ENCODE measurements at places on chromosomes 5 and 9.
A peak's percentile ranks its signal among the peaks of the same experiment; 100 is the strongest.

DNA sequence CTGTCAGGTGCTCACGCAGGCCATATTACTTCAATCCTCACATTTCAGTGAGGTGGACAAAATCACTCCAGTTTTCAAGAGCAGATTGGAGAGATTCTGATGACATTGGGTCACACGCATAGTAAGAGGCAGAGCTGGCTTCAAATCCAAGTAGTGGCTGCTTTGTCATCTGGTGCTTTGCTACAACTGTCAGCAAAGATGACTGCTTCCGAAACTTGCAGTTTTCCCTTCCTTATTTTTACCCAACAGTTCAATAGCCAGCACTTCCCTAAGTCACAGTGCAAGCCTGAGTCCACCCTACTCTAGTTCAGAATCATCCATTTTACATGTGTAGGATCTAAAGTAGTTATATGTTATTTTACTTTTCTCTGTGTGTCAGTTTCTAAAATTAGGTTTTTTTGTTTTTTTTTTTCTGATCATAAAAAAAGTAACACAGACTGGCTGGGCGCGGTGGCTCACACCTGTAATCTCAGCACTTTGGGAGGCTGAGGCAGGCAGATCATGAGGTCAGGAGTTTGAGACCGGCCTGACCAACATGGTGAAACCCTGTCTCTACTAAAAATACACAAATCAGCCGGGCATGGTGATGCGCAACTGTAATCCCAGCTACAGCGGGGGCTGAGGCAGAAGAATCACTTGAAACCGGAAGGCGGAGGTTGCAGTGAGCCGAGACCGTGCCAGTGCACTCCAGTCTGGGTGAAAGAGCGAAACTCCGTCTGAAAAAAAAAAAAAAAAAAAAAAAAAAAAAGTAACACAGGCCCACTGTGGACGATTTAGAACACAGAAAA lies 49.6 kb downstream of the ANKDD1B start:
- DNase-seq: no peak

GRCh38 chr5:116880150-116880549 lies 305.5 kb upstream of the SEMA6A start:
- no peak for DNase-seq

DNA sequence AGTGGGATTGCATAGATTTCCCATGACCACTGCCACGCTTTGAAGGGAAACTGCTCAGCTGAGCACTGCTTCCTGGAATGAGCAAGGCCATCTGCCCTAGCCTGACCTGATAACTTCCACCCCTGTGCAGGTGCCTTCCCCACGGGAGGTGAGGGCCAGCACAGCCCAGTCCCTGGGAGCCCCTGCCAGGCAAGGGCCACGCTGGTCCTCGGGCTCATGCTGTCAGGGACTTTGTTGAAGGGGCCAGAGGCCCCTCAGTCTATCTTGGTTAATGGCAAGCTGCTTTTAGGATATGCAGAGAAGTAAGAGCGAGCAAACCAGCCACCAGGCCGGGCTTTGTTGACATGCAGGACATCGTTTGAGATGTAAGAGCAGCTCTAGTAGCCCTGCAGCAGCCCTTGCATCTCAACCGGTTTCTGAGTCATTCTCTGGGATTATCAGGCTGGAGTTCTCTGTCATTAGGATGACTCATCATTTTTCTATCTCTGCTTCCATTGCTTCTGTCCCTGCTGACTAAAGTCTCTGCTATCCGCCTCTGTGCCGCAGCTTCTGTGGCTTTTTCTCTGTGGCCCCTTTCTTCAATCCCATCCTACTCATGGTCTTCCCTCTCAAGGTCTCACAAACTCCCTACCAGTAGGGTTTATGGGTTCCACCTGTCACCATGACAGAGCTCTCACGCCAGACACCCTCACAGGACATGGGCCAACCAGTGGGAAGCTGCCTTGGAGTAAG lies 30.6 kb upstream of the IQGAP2 start:
- DNase-seq: no peak

DNA sequence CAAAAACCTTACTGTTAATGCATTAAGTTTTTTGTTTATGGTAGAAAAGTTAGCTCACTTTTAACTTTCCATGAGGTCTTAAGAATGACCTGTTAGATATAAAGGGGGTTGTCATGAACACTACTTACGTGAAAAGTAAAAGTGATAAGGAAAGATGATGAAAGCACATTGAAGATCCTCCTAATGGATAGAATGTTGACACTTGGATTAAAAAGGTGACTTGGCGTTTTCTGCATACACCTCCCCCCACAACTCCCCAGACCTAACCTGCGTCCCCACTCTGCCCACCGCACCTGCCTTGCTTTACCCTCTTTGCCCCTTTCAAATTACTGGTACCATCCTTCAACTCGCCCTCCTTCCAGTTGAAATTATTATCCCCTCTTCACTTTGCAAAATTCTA lies 32.0 kb downstream of the TJP2 start:
- no peak for DNase-seq

GRCh38 chr9:9752722-9753121 lies 860.1 kb downstream of the PTPRD start:
- no peak for DNase-seq

GRCh38 chr9:131733541-131734061 lies 6.3 kb downstream of the RAPGEF1 start:
- peak; percentile 61 for DNase-seq

DNA sequence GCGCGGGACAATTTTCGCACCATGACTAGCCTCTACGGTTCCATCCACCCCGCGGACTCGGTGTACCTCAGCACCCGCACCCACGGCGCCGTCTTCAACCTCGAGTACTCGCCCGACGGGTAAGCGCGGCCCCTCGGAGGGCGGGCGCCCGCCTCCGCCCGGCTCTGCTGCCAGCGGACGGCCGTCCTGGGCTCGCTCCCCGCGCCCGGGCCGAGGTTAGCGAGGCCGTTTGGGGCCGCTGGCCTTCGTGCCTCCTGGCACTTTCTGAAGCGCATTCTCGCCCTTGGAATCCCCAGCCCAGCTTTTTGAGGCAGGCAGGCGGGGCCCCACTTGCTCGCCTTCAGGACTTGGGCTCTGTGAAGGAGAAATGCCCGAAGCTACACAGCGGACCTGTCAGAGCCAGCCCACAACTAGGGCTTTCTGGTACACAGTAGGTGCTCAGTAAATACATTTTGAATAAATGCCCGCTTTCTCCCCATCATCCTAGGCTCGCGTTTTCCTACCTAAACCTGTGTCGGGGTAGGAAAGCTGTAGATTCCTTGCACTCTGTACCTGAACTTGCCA lies 772 bp downstream of the DCAF10 start:
- DNase-seq: peak; percentile 52

GRCh38 chr5:147095740-147096139 lies 139.1 kb upstream of the STK32A start:
- DNase-seq: no peak

DNA sequence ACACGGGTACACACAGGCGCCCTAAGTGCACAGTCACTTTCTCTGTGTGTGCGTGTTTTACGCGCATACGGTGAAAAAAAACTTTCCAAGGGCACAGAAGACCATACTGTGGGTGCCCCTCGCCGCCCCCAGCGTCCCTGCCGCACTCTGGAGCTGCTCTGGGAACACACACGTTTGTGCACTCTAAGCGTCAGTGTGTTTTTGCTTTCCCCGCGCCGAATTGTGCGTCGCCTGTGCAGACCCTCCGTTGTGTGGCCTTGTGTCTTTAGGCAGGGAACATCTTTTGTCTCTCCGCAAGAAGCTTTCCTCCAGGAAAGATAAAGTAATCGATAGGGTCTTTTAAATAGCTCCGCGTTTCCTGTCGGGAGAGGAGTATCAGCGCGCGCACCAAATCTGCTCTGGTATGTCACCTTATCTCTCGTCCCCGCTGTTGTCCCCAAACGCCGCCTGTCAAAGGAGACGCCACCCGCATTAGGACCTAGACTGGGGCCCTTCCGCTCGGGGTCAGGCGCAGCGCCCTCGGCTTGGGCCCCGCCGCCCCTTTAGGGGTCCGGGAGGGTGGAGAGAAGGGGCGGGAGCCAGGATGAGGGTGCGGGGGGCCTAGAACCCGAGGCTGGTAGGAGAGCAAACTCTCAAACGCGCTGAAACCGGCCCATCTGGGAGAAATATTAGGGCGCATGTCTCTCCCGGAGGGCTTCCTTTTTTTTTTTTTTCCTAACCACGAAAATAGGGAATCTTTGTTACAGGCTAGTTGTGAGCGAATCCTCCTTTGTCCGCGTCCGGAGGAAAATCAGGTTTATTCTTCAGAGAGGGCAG lies 10.5 kb upstream of the NKX2-5 start:
- no peak for DNase-seq

GRCh38 chr5:134258896-134259295 lies 33.0 kb upstream of the PPP2CA start:
- no peak for DNase-seq

DNA sequence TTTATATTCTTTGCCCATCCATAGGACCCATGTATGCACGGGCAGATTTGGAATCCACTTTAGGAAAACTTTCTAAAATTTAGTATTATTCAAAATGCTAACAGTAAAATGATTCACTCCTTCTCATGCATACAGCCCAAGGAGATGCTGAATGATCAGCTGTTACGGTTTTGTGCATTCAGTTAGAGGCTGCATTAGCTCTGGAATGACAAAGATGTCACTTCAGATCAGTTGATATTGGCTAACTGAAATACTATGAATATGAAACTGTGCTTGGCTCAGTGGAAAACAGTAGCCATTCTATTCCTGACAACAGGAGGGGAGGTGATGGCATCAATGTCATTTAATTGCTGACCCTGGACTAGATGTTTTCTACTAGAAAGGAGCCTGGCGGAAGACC lies 560.7 kb downstream of the ZNF608 start:
- no peak for DNase-seq

GRCh38 chr5:181127907-181128626 lies 2.9 kb downstream of the OR2V1 start:
- no peak for DNase-seq

GRCh38 chr5:95817430-95817829 lies 5.1 kb downstream of the GLRX start:
- peak; percentile 59 for DNase-seq

DNA sequence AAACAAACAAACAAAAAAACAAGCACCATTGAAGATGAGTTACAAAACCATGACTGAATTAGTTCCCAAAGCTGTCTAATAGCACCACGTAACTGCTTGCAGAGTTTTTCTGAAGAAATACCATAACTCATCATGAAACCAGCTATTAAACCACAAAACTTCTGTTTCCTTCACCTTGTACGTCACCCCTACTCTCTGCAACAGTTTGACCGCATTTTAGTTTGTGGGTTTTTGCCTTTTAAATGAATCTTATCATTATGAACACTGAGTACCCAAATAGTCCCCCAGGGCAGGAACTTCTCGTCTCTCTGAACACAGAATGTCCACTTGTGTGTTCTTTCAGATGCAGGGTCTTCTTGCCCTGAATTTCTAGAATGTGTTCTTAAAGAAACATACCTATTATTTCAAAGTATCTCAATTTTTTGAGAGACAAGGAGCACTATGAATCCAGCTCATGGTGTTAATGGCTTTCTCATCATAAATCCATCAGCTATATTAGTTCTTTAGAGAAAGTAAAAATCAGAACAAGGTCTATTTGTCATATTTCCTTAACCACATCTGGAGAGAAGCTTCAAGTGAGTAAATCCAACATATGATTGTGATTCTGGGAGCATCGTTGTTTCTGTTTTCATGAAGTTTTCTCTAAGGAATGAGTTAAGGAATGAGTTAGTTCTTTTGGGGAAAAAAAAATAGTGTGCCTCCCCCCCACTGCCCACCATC lies 210.6 kb downstream of the AUH start:
- peak; percentile 43 for DNase-seq

DNA sequence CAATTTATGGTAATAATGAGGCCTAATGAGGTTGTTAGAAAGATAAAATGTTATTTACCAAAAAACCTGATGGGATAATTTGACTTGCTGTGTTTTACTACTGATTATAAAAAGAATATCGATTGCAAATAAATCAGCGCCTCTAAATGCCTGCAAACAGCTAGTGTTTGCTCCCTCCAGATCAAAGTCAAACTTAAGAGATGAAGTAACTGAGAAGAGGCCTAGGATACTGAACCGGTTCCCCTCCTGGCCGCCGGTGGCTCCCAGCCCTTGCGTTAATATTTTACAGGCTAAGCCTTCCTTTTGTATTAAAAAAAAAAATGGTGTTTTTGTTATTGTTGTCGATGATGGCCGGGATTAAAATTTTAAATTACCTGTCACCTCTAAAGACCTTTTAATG lies 2.6 kb downstream of the IRX1 start:
- DNase-seq: no peak

- DNase-seq: no peak
Observed at GRCh38 chr9:114789006-114789405, 16.8 kb downstream of the TNFSF15 start.

- no peak for DNase-seq
Observed at GRCh38 chr5:5313101-5313635, 109.3 kb upstream of the ICE1 start.

- DNase-seq: no peak
Observed at GRCh38 chr5:1842004-1842819, 40.5 kb downstream of the IRX4 start.

DNA sequence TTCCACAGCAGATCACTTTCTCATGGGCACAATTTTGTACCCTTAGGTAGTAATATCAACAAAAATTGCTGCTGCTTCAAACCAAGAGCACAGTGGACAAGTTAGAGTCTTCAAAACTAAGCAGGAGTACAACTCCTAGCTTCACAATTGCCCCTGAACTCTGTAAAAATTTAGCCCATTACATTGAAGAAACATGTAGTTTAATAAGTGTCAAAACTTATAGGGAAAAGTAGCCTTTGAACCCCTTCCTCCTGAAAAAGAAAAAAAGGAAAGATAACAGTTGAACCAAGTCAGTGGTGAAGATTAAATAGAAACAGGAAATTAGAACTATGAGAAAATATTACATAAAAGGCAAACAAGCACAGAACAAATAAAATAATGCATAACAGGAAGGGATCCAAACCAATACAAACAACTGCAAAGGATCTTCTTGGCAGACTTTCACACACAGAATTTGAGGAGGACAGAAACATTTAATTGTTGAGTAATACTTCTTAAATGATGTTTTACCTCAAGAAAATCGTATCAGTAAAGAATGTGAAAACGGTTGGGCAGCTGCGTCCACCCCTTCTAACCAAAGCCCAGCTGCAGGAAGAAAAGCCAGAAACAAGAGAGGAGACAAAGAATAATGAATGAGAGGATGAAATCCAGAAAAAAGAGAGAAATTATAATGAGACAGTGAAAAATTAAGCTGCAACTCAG lies 636.0 kb downstream of the NR2F1-AS1 start:
- no peak for DNase-seq

DNA sequence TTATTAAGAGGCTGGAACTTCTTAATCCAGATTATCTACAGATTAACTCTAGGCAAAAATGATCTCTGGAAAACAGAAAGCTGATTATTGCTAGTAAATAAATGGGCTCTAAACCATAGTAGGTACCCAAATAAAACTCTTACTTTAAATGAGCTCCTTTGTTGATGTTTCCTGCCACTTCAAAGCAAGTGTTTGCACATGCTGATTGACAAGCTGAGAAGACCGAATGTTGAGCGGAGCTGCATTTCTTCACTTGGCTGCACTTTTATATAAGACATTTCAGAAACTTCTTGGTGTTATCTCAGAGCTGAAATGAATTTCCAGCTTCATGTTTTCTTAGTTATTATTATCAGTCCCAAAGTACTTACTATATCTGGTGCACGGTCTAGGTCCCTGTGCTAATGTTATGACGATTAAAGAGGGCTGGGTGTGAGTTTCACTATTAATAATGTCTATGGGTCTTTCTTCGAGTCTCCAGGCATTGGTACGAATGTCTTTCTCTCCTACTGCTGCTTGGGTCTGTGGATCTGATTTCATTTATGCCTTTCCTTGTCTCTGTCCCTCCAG lies 58.6 kb upstream of the CTXN3 start:
- no peak for DNase-seq

GRCh38 chr5:73119451-73120157 lies 771 bp upstream of the TMEM171 start:
- no peak for DNase-seq

All from activated naive CD4-positive, alpha-beta T cell treated with Interleukin-2 at 50 U/mL for 16 hours (primary cell).